ENCODE measurements at places on chromosomes 2 and 18.

GRCh38 chr2:151161821-151162551, 99.7 kb downstream of the RBM43 start:
- no peak for DNase-seq

DNA sequence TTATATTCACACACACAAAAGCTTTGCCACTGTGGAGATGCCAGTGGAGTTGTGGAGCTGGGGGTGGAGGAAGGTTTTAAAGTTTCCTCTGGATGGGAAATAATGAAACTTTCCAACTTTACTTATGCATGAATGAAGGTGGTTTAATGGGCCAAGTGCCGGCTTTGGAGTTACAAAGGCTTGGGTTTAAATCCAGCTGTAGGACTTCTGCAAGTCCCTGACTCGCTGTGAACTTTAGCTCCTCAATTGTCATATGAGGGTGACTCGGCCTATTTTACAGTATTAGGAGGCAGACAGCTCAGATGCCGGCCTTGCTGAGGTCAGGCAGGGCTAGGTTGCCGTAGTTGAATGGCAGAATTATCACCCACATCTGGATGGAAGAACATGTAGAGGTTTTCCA, 415.8 kb upstream of the TRIB2 start:
- no peak for DNase-seq

- no peak for DNase-seq
Observed at GRCh38 chr2:37529830-37530415, 141.5 kb downstream of the CDC42EP3 start.

DNA sequence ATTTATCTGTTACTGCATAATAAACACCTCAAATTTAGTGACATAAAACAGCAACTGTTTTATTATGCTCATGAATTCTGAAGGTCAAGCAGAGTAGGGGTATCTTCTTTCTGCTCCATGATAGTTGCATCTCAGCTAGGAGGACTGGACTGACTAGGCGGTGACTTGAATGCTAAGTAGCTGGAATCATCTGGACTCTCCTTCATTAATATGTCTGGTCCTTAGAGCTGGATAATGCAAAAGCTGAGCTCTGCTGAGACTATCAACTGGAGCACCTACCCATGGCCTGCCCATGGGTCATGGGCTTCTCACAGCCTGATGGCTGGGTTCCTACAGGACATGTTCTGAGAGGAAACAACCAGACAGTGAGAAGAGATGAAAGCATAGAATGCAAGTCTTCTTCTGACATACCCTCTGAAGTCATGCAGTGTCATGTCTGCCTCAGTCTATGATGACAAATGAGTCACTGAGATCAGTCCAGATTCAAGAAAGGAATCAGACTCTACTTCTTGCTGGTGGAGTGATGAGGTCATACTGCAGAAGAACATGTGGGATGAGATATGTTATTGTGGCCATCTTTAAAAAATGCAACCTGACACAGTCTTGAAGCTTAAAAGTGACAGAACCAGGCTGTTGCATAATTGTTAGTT, 174.2 kb upstream of the OSR1 start:
- no peak for DNase-seq

DNA sequence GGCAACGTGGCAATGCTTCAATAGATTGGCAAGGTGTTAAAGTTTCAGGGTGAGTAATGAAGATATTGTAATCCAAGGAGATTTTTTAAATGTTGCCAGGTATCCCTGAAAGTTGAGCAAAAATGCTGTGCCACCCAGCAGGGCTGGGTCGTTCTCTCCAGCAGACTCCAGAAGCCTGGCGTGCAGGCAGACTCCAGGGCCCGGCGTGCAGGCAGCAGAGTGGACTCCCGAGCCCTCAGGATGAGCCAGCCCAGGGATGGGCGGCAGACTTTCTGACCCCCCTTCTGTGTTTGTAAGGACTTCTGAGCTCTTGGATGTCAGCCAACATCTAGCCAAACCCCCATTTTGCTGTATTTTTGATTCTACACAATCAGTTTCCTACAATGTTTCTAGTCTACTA, 289.1 kb downstream of the ZNF516 start:
- DNase-seq: no peak

DNA sequence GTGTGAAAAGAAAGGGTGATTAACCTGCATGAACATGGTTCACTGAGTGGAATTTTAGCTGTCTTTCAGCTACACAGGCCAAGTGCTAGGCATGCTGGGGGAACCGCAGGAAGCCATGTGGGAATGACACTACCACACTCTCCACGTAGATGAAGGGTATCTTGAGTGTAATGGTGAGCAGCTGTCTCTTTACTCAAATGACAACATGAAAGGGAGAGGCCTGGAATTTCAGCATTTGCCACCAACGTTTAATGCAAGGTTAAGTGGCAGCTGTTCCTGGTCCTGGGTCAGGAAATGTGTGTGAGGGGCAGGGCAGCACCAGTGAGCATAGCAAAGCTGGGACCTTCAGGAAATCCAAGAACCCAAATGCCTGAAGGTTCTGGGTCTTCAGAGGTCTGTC, 588.4 kb downstream of the SLC4A3 start:
- DNase-seq: no peak

- DNase-seq: no peak
Observed at GRCh38 chr18:75439348-75439747, 11.8 kb upstream of the SMIM21 start.

- DNase-seq: no peak
Observed at GRCh38 chr2:221322741-221323140, 249.4 kb downstream of the EPHA4 start.

DNA sequence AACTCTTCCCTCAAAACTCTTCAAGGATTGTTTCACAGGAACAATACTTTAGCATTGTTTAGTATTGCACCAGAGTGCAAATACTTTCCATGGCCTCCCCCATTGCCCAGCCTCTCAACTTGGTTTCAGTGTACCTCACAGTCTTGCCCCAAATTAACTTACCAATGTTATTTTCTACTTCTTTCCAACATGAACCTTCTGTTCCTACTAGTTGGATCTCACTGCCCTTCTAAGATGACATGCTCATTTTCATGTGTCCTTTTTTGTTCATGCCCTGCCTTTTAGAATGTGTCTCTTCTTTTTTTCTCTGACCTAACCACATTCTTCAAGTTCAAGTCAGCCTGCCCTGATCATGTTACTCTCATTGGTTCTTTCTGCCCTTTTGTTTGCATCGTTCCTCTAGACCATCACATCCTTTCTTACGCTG, 4.1 kb downstream of the SPATS2L start:
- DNase-seq: no peak

Data from germinal center (tissue), 1 donor.